ENCODE measurements at places on chromosomes 6 and 20.

GRCh38 chr6:102398788-102399390 lies 1005.4 kb downstream of the GRIK2 start:
- DNase-seq = no peak

DNA sequence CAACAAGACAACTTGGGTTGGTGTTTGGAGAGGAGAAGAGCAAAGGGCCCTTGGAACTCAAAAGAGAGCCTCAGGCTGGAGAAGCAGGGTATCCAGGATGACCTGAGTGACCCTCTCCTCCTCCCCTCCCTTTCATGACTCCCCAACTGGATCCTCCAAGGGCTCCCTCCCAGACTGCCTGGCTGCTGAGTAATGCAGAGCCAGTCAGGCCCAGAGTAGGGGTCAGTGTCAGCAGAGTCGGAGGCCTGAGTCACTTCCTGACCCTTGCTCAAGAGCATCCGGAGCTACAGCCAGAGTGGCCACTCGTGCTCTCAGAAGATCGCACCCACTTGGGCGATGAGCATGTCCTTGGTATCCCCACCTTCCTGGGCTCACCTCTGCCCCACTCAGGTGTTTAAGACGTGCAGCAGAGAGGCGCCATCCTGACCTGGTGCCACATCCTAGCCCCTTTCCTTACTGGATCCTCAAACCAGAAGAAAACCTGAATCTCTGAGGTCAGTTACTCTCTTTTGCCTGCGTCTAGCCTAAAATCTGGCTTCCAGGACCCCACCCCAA lies 2.8 kb upstream of the MAPK13 start:
- DNase-seq = no peak

- no peak for DNase-seq
Observed at GRCh38 chr6:75422024-75422639, 71.5 kb downstream of the FILIP1 start.

DNA sequence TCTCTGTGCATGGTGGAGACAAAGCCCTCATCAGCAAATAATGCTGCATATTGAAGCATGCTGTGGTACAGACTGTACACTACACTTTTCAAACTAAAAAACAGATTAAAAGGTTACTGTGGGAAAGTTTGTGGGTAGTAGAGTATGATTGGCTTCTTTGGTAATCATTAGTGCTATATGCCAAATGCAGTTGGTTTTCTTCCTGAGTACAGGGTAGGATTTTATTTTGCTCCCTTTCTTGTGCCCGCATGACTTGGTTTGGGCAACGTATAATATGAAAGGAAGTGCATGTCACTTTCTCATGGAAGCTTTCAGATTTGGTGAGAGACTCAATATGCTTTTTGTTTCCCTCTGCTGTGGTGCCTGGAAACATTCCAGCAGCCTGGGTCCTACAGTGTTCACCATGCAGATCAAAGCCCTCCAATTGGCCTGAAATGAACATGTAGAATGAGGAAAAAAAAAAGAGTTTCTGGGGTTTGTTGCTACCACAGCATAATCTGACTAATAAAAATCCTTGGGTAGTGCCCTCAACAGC lies 270.7 kb upstream of the ADGRB3 start:
- no peak for DNase-seq

GRCh38 chr20:61803416-61803914 lies 262.2 kb downstream of the TAF4 start:
- DNase-seq = no peak

GRCh38 chr20:8518878-8519277 lies 386.8 kb downstream of the PLCB1 start:
- DNase-seq = no peak

DNA sequence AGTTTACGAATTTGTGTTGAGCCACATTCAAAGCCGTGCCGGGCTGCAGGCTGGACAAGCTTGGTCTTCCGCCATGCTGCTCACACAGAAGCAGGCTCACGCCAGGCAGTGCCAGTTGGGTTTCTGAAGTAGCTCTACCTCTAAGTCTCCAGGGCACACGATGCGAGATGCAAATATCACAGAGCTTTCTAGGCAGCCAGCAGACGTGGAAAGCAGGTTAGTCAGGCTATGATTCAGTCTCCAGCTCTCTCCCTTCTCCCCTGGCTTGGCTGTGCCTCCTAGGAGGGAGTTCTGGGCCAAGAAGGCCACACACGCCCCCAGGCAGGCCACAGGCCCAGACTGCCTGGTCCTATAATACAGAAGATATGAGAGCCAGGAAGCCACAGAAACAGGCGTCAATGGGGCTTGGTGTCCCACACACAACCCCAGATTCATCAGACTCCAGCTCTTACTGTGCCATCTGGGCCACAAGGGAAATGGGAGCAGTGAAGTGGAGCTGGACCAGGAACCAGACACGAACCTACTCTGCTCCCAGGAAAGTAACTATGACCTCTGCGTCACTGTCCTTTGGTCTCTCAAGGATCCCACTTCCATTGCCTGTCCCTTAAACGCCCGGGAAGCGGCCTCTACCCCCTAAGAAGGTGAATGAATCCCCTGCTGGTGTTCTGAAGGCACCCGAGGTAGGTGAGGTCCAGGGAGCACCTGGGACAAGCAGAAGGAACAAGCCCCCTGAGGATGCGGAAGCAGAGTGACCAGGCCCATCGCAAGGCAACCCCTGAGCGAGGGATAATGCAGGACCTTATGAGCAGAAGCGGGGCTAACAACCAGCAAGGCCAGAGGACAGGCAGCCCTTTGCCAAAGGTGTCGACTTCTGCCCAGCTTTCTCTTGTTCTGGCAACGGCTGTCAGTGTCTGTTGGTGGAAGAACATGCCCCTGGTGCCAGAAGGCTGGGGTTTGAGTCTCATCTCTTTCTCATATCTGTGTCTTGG lies 61.2 kb downstream of the GFOD1 start:
- DNase-seq = no peak

- no peak for DNase-seq
Observed at GRCh38 chr6:68741501-68742386, 106.7 kb downstream of the ADGRB3 start.

DNA sequence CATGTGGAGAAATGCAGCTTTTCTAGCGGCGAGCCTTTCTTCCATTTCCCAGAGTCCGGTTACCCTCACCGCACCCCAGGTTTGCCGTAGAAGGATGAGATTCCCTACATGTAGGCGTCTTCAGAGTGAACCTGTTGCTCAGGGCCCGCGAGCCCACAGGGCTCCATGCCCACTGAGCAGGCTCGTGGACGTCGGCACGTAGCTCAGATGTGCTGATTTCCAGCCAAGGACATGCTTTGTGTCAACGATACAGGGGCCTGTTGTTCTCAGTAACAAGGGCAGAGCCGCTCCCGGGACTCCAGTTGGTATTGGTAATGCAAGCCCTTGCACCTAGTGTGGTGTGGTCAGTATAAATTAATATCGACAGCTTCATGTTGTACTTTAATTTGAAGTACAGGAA lies 159.6 kb downstream of the MTHFD1L start:
- DNase-seq = no peak

DNA sequence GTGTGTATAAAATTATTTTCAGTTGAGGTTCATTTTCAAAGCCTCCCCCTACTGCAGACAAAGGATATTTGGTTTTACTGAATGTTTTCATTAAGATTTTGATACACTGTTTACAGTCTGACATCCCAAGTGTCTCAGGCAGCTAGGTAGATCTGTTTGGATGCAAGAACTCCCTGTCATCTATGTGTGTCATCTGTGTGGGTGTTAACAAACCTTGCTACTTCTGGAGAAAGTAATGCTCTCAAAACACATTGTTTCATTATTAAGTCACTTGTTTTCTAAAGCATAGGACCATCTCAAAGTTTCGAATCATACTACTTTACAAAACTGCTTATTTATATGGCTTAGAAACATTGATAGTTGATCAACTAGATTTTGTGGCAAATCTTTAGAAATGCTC lies 114.5 kb upstream of the TMEM170B start:
- no peak for DNase-seq

- no peak for DNase-seq
Observed at GRCh38 chr6:26534681-26535465, 3.3 kb upstream of the HMGN4 start.

DNA sequence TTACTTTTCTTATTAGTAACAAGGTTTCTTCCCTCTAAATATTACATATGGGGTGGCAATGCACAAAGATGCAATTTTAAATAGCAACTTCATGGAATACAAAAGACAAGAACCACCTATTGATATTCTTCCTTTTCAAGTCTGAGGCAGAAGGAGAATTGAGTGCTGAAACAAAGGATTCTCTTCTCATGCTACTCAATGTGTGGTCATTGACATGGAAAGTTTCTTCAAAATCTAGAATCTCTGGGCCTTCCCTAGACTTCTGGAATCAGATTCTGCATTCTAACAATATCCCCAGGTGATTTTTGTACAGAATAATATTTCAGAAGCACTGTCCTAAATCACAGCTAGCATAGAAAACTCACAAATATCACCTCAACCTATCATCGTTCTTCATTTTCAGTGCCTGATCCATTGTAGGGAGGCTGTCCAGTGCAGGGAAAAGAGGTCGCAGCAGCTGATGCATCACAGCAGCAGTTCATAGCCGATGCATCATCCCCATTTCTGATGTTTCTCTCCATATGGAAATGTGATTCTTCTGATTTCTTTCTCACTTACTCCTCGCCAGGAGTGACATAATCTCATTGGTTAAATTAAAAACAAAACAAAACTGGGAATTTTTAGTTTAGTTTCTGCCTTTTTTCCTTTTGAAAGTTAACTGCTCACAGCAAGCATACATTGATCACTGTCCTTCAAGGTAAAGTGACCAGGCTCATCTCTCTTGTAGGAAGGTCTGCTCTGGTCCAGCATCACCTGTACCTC lies 139.5 kb upstream of the FAM83B start:
- DNase-seq = no peak

DNA sequence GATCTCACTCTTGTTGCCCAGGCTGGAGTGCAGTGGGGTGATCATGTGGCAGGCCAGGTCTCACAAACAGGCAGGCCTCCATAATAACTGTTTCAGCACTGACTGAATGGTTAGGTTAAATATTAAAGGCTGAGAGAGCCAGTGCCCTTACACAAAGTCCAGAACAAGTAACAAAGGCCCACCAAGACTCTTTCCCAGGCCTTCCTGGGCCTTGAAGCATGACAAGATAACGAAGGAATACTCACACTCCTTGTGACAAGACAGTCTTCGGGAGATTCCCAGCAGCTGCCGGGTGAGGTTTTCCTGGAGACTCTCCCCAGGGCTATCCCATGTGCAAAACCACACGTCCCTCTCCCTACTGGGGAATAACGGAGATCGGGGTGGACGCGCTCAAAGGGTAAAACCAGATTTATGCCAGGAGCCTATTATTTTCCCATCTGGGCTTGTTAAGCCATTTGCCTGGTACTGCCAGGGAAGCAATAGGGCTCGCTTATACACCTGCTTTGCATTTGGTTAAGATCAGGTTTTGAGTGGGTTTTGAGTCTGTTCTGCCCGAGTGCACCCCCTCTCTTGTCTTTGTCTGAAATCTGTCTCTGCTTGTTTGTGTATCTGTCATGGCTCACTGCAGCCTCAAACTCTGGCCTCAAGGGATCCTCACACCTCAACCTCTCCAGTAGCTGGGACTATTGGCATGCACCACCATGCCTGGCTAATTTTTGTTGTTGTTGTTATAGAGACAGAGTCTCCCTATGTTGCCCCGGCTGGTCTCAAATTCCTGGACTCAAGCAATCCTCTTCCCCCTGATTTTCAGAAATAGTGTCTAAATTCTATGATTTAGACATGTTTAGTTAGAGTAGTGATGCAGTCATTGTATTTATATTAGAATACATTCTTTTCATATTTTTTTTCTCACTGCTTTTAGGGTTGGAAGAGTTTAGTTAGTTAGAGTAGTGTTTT lies 1.4 kb upstream of the ENPP3 start:
- DNase-seq = no peak

DNA sequence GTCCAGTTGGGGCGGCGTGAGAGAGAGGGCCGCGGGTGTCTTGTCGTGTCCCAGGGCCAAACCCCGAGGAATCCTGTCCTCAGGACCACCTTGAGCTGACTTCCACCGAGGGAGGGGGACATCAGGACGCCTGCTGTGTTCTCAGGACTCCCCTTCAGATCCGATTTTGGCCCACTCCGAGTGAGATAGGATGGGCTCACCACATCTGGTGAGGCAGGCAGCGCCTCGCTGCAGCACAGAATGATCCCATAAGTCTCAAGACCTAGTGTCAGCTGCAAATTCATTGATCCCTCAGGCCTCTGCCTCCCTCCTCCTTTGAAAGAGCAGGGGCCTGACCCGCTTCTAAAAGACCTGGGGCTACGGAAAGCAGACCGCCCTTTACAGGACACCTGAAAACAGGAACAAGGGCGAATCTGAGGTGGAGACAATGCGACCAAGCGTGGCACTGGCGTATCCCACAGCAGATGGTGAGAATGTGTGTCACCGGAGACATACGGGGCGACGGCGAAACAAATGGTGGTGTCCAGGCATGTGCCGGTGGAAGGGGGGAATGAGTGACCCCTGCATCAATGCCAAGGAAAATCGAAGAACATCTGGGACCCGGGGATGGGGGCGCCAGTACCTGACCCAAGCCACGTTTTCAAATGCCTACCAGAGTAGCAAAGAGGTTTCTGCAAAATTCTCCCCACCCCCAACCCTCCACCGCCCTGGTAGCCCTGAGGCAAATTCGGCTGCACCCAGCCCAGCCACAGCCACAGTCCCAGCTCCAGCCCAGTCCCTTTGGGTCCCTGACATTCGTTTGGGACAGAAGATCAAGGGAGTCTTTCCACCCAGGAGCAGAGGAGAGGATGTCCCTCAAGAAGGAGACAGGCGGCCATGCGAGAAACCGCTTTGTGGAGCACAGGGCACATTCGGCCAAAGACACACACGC lies 162.1 kb upstream of the ZNF337 start:
- DNase-seq = no peak

DNA sequence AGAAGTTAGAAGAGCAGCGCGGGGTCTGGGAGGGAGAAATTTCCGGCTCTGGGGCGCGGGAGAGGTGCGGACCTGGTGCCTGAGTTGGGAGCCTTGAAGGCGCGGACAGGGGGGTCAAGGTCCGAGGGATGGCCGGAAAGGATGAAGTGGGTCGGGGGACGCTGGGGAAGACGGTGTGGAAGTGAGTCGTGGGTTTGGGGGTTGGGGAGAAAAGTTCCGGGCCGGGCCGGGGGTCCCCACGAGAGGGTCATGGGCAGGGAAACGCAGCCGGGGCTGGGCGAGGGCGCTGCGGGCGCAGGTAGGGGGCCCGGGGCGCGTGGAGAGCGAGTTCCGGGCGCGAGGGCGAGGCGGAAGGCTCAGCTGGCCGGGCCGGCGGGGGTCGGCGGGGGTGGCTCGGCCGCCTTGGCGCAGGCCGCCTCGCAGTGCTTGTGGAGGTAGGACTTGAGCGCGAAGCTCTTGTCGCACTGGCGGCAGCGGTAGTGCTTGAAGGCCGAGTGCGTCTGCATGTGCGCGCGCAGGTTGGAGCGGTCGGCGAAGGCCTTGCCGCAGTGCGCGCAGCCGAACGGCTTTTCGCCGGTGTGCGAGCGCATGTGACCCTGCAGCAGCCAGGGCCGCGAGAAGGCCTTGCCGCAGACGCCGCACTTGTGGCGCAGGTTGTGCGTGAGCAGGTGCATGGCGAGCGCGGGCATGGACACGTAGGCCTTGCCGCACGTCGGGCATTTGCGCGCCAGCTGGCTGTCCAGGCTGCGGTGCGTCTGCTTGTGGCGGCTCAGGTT lies 10.5 kb upstream of the SRXN1 start:
- DNase-seq = no peak

- no peak for DNase-seq
Observed at GRCh38 chr6:130396722-130397121, 30.9 kb downstream of the TMEM200A start.

Data from CD4-positive, alpha-beta T cell treated with Interleukin-6 for 4 hours (primary cell).